Renal pelvis (tissue), 12 donors: ENCODE measurements at places on chromosomes 12 and 14. TPM values are rescaled to one million over a fixed set of nuclear protein-coding genes. Genes with fewer than 3 reads are reported as not detected.

CMTM5 gene
- polyA plus RNA-seq: 3.1 TPM

CDCA4 gene
- polyA plus RNA-seq: 24.8 TPM

YLPM1 gene
- 110 TPM for polyA plus RNA-seq

PPTC7 gene
- 17.7 TPM for polyA plus RNA-seq

WNT1 gene
- not detected for polyA plus RNA-seq

GLIPR1L1 gene
- 0.21 TPM for polyA plus RNA-seq

FUT8 gene
- polyA plus RNA-seq: 17.9 TPM

STAC3 gene
- 9.6 TPM for polyA plus RNA-seq

SPX gene
- polyA plus RNA-seq: 14.6 TPM

FBLN5 gene
- 166 TPM for polyA plus RNA-seq

LRRK2 gene
- polyA plus RNA-seq: 30.3 TPM

TAS2R42 gene
- polyA plus RNA-seq: 0.33 TPM

SLC24A4 gene
- 0.19 TPM for polyA plus RNA-seq

TAS2R46 gene
- polyA plus RNA-seq: 0.19 TPM

TMEM121 gene
- 6.6 TPM for polyA plus RNA-seq

SCNN1A gene
- polyA plus RNA-seq: 88.9 TPM

RAPGEF3 gene
- 100 TPM for polyA plus RNA-seq

ABHD12B gene
- 1.2 TPM for polyA plus RNA-seq

GLT1D1 gene
- polyA plus RNA-seq: 2.2 TPM

PAH gene
- polyA plus RNA-seq: 67.0 TPM

SVOP gene
- 0.16 TPM for polyA plus RNA-seq

CLEC9A gene
- polyA plus RNA-seq: not detected
